Activated naive CD4-positive, alpha-beta T cell (primary cell): ENCODE measurements at places on chromosomes 7 and 10.

DNA sequence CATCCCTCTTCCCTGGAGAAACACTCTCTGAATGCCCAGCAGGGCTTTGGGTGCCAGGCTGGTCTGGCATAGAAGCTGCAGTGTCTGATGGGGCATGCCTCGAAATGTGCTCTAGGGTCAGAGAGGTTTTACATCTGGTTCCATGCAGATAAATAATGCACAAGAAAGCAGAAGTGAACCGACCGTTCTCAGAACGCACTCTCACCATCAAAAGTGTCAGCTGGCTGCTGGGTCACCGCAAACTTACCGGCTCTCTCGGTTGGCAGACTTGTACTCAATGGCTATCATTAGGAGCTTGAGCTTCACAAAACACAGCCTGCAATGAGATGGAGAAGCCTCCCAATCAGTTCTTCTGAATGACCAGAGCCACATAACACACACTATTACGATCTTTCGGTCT is 610.0 kb downstream of the KCNMA1 start:
- no peak for DNase-seq

GRCh38 chr7:69912846-69913245 is 314.6 kb downstream of the AUTS2 start:
- no peak for DNase-seq

DNA sequence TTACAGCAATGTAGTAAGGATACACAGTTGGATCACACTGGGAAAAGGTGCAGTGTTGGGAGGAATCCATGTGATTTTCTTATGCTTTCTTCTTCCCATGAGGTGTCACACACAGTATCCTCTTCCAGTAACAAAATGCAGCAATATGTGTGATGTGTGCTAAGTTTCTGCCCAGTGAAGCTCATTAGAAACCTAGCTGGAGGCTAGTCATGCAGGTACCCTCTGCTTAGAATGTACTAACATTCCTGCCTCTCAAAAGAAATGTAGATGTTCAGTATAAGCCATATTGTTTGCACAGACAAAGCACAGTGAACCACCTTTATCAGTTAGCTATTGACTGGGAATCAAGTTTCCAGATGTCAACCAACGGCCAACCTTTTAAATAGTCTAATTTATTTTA is 12.9 kb upstream of the KCND2 start:
- no peak for DNase-seq

DNA sequence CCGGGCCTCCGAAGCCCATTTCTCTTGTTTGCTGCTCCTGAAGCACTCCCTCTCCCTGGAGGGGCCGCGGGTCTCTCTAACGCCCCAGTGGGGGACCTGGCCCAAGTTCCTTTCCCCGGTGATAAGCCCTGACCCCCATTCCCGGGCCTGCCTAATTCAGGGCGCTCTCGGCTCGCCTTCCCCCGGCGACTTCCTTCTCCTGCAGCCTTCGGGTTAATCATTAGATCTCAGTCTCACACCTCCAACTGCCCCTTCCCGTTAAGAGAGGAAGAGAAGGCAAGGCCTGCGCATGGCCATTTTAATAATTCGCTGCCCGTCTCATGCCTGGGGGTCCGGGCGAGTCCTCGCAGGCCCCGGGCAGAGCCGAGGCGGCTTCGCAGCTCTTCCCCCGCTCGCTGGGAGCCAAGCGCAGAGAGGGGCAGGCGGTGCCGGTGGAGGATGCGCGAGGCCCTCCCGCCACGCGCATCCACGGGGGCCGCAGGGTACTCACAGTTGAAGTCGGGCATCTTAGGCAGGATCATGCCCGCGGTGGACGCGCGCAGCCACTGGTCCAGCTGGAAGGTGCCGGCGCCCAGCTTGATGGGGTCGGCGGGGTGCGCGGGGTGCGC is 1.2 kb downstream of the MNX1 start:
- no peak for DNase-seq

DNA sequence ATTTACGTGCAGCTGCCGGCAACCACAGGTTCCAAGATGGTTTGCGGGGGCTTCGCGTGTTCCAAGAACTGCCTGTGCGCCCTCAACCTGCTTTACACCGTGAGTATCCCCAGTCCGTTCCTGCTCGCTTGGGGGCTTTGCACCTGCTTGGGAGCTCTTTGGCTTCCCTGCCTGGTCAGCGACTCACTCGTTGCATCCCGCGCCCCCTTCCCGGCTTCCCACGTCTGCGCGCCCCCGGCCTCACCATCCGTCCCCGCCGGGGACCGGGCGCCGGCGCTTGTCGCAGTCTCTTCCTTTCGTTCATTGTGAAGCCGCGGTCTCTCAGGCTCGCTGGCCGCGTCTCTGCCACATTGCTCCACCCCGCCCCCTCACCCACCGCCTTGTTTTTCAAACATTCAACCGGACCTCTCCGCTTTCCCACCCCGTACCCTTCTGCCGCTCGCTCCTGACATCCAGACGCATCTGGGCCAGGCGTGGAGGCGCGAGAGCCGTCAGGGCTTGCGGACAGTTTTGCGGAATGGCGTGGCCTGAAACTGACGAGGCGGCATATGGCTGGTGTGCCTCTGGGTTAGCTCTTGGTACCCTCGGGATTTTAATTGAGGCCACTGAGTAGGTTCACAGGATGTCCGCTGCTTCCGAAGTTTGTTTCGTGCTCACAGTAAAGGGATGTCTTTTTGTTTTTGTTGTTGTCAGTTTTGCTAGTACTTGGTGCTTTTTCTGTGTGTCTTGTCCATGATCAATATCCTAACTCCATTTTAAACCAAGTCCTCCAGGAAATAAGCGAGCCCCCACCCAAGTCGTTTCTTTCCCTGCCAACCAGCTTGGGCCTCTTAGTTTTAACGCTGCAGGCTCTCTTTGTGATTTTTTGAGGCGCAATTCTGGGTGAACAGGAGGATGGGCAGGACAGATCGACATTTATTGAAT is 639 bp downstream of the TSPAN13 start:
- no peak for DNase-seq

DNA sequence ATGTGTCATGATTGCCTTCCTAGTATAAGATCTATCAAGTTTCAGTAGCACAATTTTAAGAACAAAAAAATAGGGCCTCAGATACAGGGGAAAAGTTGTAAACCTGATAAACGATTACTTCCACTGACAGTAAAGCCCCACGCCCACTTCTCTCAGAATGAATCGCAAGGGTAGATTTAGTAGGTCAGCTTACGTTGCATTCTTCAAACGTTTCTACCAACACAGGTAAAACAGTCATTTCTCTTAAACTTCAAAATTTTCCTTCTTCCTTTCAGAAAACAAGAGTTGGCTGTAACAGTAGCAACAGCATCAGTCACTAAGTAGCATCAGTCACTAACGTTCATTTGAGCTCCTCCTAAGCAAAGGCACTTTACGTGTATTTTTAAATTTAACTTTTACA is 221.5 kb downstream of the ADAM12 start:
- no peak for DNase-seq

DNA sequence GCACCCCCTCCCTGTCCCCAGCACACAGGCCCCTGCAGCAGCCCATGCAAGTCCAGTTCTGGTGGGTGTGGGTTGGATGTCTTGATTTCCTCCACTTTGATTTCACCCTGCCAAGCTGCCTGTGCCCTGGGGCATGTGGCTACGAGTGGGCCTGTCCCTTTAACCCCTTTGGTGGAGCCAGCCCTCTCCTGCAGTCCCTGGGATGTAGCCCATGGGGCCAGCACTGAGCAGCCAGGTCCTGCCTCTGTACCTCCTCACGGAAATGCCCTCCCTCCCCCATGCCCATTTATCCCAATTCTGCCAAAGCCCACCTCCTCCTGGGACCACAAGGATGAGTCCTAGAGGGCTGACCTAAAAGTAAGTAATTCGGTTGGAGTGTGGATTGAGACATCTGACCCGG is 11.9 kb downstream of the COL13A1 start:
- DNase-seq: no peak

GRCh38 chr7:85587785-85588184 is 400.9 kb upstream of the SEMA3D start:
- no peak for DNase-seq
